ENCODE measurements at places on chromosomes 5 and 9.

GRCh38 chr5:115810761-115811160 lies 5.7 kb downstream of the CDO1 start:
- no peak for DNase-seq

GRCh38 chr9:122180633-122181032 lies 20.9 kb downstream of the MORN5 start:
- DNase-seq = no peak

DNA sequence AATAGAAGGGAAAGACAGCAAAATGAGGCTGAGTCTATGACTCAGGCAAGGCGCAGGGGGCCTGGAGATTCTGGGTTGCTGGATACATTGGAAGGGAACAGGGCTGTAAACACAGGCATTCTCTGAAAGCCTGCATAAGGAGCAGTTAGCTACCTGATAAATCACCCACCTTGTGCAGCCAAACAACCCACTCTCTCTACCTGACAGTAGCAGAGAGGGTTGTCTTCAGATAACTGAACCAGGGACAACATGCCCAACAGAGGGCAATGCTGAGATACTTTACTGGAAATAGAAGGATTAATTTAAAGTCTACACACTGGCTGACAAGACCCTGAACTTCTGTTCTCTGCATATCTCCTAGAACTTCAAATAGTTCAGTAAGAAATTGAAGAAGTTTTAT lies 161.6 kb downstream of the KCTD16 start:
- no peak for DNase-seq

DNA sequence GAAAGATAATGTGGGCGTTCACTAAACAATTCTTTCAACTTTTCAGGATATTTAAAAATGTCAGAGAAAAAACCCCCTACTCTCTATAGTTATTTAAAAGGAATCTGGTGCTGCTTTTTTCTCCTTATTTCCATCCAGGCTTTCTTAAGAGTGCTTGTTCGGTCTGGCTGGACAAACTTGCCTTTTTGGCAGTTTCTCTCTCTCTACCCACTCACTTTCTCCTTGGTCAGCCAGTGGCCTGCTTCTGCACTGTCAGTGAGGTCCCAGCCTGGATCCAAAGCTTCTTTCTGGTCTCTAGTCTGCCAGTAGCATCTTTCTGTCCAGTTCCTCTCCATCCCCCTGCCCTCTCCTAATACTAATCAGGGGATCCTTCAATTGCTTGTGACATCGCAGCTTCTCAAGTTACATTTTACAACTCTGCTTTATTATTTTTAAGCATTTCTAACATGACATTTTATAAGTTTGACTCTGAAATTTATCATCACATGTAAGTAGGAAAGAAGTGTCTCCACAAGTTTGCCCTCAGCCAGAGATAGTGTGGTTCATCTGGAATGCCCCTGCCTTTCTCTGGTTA lies 50.4 kb downstream of the PIK3R1 start:
- DNase-seq = no peak

DNA sequence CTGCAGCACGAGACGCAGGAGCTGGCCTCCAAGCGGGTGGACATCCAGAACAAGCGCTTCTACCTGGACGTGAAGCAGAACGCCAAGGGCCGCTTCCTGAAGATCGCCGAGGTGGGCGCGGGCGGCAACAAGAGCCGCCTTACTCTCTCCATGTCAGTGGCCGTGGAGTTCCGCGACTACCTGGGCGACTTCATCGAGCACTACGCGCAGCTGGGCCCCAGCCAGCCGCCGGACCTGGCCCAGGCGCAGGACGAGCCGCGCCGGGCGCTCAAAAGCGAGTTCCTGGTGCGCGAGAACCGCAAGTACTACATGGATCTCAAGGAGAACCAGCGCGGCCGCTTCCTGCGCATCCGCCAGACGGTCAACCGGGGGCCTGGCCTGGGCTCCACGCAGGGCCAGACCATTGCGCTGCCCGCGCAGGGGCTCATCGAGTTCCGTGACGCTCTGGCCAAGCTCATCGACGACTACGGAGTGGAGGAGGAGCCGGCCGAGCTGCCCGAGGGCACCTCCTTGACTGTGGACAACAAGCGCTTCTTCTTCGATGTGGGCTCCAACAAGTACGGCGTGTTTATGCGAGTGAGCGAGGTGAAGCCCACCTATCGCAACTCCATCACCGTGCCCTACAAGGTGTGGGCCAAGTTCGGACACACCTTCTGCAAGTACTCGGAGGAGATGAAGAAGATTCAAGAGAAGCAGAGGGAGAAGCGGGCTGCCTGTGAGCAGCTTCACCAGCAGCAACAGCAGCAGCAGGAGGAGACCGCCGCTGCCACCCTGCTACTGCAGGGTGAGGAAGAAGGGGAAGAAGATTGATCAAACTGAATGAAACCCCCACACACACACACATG lies 654 bp downstream of the PURA start:
- peak; percentile 35 for DNase-seq

- DNase-seq = no peak
Measured at GRCh38 chr9:99134893-99135341, 30.0 kb downstream of the TGFBR1 start.

DNA sequence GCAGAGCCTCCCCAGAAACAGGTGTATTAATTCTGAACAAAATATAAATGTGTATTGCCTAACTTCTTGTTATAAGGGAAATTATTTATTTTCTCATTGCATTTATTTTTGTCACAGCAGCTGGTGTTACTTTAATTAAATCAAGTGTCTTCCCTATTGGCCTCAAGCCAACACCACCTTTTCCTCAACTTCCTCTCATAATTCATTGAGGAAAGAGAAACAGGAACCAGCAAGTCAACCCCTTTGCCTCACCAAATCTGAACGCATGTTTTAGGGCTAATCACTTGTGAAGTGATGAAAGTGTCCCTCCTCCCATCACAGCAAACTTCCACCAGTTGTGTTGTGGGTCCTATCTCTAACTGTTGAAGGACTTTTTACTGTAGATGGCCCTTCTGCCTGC lies 73.1 kb downstream of the DIRAS2 start:
- DNase-seq = no peak

- no peak for DNase-seq
Measured at GRCh38 chr9:94718936-94719335, 7.6 kb upstream of the AOPEP start.

- DNase-seq = no peak
Measured at GRCh38 chr9:108642871-108643270, 212.9 kb downstream of the ACTL7B start.

- no peak for DNase-seq
Measured at GRCh38 chr5:174222891-174223290, 177.4 kb downstream of the NSG2 start.

GRCh38 chr9:3993773-3994172 lies 306.1 kb downstream of the GLIS3 start:
- DNase-seq = no peak

GRCh38 chr5:135106610-135107471 lies 72.8 kb upstream of the PITX1 start:
- DNase-seq = no peak

DNA sequence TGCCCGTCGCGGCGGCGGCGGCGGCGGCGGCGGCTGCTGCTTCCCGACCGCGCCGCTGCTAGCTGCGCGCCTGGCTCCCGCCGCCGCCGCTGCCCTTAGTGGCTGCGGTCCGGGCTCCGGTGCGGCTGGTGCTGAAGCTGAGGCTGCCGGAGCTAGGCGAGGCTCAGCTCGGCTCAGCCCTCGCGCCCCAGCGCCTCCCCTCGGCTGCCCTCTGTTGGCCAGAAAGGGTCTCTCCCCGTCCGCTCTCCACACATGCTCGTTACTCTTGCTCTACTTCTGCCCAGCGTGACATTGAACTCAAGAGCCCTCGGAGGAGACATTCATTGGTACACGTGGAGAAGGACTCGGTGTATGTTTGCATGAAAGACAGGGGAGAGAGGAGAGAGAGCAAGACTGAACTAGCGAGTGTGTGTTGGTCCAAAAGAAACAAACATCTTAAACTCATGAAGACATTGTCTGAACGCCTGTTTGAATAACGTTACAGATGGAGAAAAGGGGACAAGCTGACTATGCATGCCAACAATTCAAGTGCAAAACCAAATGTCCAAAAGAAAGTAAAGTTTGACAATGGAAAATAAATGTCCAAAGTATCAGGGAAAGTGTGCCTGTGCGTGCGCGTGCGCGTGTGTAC lies at the start of gene HCN1:
Gene HCN1 (minus strand): TSS at position 175 of the 631 bp plus-strand sequence.
- peak; percentile 42 for DNase-seq

DNA sequence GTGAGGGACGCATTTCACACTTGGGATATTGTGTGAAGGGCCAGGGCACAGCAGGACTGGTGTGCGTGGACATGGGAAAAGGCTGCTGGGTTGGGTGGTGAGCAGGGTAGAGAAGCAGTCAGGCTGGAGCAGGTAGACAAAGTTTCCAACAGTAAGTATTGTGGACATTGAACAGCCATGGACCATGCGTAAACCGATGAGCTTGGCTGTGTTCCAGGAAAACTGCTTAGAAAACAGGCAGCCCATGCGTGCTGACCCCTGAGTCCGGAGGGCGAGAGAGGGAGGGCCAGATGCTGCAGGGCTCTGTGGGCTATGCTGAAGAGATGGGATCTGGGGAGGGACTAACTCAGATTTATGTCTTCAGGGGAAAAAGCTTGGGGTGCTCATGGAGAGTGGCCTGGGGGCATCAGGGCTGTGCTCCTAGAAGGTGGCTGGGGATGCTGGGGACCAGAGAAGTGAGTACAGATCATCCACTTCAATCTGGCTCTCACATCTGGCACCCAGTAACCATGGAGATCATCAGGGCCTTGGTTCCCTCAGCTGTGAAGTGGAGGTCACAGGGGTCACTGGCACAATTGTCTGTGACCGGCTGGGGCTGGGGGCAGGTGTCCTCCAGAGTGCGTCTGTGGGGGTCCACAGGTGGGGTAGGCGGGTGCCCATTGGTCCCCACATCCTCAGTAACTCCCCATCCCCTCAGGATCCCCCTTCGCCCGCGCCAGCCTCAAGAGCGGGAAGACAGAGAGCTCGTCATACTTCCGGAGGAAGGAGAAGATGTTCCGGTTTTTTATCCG lies 93.3 kb downstream of the CACNA1B start:
- DNase-seq = no peak

- no peak for DNase-seq
Measured at GRCh38 chr9:4704129-4704528, 24.8 kb downstream of the CDC37L1 start.

- no peak for DNase-seq
Measured at GRCh38 chr5:65821966-65822365, 100.0 kb downstream of the NLN start.

GRCh38 chr9:89498852-89499480 lies 1.1 kb upstream of the SEMA4D start:
- DNase-seq = no peak

DNA sequence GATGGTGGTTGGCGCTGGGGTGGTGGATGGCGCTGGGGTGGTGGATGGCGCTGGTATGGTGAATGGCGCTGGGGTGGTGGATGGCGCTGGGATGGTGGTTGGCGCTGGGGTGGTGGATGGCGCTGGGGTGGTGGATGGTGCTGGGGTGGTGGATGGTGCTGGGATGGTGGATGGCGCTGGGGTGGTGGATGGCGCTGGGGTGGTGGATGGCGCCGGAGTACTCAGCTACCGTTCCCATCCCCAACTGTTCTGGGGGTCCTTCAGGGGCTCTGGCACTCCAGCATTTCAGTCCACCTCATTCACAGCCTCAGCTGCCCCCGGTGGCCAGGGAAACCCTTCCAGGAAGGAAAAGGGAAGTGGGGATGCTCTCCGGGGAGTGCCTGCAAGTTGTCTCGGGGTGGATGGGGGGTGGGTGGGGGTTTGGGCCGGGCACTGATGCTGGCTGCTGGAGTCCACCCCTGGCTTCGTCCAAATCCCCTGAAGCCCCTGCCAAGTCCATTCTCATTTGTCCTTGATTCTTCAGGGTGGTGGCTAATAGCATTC lies 147.3 kb upstream of the COL5A1 start:
- no peak for DNase-seq

DNA sequence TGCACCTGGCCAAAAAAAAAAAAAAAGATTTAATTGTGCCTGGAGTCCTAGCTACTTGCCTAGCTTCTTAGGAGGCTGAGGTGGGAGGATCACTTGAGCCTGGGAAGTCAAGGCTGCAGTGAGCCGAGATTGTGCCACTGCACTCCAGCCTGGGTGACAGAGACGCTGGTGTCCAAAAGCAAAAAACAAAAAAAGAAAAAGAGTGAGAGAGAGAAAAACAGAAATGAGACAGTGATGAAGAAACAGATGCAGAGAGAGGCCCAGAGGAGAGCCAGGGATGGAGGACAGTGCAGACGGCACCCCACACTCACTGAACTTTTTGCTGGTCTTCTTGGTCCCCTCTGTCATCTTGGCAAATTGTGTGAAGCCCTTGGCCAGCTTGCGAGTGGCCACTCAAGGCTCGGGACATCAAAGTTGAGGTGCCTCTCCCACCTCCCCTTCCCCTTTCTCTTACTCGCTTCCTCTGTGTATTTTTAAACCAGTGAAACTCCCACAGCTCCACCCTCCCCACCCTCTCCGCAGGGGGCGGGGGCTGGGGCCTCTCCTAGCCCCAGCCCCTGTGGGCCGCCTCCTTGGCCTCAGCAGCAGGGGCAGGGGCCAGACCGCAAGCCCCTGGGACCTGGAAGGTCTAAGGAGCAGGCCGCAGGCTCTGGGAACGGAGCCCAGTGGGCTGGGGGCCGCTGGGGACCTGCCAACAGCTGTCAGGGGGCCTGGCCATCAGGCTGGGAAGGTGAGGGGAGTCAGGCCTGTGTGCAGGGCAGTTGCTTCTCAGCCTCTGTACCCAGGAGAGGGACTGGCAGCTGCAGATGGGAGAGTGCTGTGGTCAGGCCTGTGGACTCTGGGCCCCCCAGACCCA lies at the start of gene SH2D3C:
Gene SH2D3C (minus strand): TSS at position 387 of the 856 bp plus-strand sequence. CDS start 39 bp downstream, at position 348.
- peak; percentile 52 for DNase-seq

DNA sequence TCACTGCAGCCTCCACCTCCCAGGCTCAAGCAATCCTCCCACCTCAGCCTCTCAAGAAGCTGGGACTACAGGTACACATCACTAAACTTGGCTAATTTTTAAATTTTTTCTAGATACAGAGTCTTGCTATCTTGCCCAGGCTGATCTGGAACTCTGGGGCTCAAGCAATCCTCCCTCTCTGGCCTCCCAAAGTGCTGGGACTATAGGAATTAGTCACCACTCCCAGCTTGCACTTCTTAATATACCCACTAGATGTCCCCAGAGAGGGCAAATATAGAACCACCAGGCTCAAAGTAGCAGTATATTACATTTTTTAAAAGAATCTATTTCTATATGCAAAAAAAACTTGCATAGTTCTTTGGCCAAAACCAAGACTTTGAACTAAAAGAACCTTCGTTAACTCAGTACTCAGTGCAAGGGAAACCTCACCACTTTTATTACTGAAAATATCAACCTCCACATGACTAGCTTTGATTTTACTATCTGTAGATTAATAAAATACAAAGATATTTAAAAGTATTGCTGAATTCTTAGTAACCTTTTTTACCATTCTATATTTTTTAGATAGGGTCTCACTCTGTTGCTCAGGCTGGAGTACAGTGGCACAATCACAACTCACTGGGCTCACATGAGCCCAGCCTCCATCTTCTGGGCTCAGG lies 25.8 kb upstream of the HSD17B3 start:
- no peak for DNase-seq

- DNase-seq = no peak
Measured at GRCh38 chr5:74334062-74334761, 306.3 kb downstream of the ENC1 start.

- no peak for DNase-seq
Measured at GRCh38 chr5:134565791-134566740, 40.6 kb downstream of the JADE2 start.

All from stimulated activated CD4-positive, alpha-beta T cell treated with anti-CD3 and anti-CD28 coated beads, TNF-alpha, amount 100 ng/mL, for 24 hours (primary cell).